ENCODE measurements at places on chromosomes 12 and 14.

DNA sequence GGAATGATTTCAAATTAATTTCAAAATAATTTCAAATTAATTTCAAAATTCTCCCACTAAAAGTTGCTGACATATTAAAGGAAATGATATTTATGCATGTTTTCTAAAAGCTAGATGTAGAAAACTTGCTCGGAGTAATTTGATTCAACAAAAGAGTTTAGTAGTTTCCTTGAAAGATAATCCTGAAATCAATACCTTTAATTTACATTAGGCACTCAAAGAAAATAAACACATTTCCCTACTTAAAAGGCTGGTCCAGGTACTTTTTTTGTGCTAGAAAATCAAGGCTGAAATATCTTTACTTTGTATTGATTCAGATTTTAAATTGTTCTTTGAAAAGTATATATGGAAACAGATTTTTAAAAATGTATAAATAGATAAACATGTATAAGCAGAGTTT, 370.5 kb downstream of the RAD51B start:
- DNase-seq, result no peak

- DNase-seq, result no peak
Measured at GRCh38 chr14:34005901-34006300, 55.0 kb upstream of the EGLN3 start.

GRCh38 chr12:664075-664778, 982 bp upstream of the NINJ2 start:
- no peak for DNase-seq

- DNase-seq, result no peak
Measured at GRCh38 chr14:34359420-34360117, 102.5 kb downstream of the SPTSSA start.

DNA sequence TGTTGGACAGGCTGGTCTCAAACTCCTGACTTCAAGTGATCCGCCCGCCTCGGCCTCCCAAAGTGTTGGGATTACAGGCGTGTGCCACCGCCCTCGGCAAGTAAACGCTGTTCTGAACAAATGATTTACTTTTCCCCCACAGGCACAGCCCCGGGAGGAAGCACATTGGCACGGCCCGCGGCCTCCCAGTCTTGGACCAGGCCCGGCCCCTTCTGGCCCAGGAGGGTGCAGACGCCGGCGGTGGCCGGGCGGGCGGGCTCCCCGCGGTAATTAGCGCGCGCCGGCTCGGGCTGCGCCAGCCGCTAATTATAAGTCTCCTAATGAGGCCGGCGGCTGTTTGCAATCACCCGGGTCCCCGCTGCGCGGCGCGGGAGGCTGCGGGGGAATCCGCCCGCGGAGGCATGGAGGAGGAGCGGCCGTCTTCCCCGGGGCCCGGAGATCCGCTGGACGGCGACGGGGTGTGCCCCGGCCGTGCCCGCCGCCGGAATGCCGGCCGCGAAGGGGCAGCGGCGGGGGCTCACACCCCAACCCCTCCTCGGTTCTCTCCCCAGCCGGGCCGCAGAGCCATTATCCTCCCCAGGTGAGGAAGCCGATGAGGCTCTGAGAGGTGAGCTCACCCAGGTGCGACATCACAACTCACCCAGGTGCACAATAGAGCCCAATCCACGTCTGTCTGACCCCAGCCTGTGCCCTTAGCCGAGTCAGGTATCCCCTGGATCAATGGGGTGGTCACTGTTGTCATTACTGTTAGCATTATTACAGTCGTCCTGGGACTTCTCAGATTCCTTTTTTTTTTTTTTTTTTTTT, 3.3 kb upstream of the POP5 start:
- peak; percentile 55 for DNase-seq
